ENCODE measurements at places on chromosomes 16 and 17.

DNA sequence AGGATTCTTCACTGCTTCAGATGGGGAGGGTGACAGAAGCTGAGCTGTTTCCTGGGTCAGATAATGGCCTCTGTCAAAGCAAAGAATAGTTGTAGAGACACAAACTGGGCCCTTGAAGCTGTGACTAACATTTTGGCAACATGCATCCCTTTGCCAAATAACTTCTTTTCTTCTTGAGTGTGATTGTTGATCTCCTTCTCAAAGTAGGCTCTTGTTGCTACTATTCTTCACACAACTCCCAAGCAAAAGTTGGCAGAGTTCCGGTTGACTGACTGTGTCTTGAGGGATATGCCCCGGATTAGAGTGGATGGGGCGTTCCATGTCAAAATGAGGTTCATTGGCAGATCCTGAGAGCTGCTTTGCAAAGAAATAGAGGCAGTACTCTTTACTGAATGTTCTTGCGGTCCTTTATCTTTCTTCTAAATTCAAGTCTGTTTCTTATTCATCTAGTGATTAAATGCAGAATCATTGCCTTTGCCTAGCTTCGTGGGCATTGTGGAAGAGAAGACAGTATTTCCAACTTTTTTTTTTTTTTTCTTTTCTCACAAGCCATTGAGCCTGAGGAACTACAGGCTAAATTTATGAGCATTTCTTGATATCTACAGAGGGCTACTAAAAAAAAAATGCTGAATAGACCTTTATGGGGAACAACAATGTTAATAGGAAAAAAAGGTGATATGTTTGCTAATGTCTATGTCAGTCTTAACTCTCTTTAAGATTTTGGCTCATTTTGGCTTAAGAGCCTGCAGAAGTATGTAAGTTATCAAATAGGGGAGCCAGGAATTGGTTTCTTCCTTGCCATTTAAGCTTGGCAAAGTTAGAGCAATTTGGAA, 5.8 kb downstream of the WIPF2 start:
- no peak for DNase-seq

GRCh38 chr17:12349297-12349696, 316.4 kb upstream of the MYOCD start:
- no peak for DNase-seq

DNA sequence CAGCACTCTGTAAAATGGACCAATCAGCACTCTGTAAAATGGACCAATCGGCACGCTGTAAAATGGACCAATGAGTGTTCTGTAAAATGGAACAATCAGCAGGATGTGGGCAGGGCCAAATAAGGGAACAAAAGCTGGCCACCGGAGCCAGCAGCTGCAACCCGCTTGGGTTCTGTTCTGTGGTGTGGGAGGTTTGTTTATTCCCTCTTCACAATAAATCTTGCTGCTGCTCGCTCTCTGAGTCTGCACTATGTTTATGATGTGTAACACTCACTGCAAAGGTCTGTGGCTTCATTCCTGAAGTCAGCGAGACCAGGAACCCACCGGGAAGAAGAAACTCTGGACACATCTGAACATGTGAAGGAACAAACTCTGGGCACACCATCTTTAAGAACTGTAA, 20.5 kb downstream of the TMEM100 start:
- no peak for DNase-seq

DNA sequence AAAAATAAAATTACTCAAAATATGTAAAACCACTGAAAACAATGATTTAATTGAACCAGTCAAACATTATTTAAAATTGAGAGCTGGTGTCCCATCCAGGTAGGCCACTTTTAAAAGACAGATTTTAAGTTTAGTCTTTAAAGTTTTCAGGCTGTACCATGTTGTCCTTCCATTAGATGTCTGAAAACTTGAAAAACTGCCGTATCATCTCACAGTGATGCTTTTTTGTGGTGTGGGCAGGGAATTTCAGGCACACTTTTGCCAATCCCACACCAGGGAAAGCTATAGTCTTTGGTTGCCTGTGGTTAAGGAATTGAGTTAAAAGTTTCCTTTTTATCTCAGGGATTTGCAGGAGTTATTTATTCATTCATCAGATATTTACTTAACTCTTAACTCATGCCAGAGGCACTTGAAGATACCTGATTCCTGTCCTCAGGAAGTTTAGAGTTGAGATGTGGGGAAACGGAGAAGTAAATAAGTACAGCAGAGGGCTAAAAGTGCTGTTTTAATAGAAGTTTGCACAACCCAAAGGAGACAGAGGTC, 3.2 kb downstream of the SNTB2 start:
- DNase-seq = no peak

DNA sequence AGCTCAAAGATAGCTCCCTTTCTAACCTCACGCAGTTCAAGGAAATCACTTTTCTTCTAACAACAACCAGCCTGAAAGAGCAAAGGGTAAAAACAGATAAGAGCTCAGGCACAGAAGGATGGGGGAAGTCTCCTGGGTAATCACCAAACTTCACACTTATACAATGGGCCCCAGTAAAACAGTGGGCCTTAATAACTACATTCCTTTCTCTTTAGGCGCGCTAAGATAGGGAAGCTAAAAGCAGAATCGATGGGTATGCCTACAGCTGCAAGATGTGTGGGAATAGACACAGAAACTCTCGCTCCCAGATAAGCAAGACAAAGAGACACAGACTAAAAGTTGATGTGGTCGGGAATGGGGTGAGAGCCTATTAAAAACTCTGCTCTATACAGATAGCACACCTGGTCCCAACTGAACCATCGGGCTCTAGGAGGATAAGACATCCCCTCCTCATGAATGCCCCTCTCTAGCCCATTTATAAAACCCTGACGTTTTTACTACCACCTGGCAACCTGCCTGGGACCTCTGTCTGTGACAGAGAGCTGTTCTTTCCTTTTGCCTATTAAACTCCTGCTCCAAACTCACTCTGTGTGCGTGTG, 826 bp downstream of the LYZL6 start:
- no peak for DNase-seq

DNA sequence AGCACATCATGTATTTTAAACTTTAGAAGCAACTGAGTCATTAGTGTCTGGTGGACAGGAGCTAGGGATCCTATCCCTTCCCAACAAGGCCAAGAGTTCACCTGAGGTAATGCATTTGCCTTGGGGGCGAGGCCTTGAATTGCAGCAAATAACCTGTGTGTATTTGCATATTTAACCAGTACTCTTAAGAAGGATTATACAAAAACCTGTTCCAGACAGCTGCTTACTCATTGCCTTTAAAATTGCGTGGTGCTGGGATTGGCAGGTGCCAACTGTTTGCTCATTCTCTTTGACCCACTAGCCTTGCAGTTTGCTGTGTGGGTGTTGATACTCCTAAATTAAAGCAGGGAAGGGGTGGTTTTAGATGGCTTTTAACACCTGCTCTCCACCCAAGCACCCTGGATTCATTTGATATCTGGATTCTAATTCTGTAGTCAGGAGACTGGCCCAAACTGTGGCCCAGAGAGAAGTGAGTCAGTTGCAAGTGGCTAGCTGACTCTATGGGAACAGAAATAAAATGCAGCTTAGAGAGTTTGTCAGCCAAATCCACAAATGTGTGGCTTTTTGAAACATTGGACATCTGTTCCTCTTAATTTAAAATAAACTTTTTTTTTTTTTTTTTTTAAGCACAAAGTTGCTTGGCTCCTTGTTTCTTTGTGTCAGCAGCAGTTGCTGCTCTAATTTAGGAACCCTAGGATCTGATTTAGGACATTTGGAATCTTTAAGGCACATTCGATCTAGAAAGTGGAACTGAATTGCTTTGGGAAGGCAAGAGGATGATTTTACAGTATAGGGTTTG, 46.9 kb downstream of the TUBD1 start:
- DNase-seq = peak; percentile 85

- DNase-seq = no peak
Observed at GRCh38 chr16:5205361-5206040, 107.9 kb upstream of the EEF2KMT start.

GRCh38 chr16:81956213-81956948, 54.9 kb downstream of the SDR42E1 start:
- no peak for DNase-seq

GRCh38 chr16:67459861-67460150, 21.2 kb downstream of the ATP6V0D1 start:
- DNase-seq = no peak

DNA sequence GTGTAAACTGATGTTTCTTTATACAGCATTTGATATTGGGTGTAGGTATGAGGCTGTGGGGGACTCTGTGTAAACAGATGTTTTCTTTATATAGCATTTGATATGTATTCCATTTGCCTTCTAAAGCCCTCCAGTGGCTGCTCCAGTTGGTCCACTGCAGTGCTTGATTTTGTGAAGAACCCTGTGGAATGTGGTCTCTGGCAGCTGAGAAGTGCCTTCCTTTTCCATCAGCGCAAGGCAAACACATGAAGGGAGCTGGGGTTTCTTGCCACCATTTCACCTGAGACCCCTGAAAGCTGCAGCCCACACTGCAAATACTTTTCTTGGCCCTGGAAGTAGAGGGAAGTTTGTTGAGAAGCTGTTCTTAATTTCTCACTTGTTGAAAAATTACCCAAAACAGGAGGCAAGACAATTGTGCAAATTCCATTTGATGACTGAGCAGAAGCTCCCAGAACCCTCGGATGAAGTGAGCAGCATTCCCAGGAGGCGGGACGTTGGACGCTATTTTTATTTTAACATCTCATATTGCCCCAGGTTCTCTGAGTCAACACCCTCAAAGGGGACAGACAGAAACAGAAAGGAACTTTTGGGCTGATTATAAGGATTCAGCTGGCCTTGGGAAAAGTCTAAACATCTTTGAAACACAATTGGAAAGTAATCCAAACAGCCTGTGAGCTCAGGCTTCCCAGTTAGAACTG, 158.5 kb upstream of the RPH3AL start:
- no peak for DNase-seq

DNA sequence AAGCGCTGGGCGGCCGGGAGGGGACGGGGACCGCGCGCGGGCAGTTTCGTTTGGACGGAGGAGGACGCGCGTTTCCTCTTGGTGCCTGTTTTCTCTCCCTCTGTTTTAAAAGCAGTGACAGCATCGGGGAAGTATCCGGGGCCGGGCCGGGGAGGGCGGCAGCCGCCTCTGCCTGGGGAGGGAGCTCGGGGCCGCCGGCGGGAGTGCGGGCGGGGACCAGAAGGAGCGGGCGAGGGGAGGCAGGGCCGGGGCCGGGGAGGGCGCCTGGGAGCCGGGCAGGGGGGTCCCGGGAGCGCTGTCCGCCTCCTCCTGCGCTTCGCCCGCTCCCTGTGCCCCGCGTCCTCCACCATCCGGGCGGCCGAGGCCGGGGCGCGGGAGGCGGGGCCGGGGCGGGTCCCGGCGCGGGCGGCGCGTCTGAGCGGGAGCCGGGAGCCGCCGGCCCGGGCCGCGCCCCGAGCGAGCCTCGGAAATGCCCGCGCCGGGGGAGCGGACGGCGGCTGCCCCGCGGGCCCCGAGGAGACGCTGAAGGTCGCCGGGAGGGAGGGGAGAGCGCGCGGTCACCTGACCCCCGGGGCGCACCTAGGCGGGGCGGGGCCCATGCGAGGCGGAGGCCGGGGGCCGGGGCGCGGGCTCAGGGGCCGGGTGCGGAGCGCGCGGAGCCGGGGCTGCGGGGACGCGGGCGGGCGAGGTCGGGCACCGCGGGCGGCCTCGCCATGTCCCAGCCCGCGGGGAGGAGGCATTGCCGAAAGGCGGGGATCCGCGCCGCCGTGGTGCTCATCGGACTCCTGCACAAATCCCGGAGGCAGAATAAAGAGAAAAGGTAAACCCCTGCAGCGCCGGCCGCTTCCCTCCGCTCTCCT, 57.3 kb downstream of the RAP1GAP2 start:
- DNase-seq = peak; percentile 38

GRCh38 chr17:3727041-3727440, 3.3 kb downstream of the HASPIN start:
- DNase-seq = no peak

GRCh38 chr16:84718-85406, 6.8 kb downstream of the MPG start:
- DNase-seq = peak; percentile 77

DNA sequence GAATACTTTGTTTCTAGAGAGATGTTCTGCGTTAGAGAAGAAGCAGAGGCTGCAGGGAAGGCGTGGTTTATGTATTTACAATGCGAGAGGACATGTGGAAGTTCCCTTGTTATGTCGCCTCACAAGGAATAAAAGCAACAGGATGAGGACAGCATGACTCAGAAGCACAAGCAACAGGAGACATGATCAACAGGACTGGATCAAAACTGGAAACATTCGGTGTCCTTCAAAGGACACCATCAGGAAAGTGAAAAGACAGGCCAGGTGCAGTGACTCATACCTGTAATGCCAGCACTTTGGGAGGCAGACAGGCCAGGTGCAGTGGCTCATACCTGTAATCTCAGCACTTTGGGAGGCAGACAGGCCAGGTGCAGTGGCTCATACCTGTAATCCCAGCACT, 52.6 kb downstream of the CCDC57 start:
- no peak for DNase-seq

DNA sequence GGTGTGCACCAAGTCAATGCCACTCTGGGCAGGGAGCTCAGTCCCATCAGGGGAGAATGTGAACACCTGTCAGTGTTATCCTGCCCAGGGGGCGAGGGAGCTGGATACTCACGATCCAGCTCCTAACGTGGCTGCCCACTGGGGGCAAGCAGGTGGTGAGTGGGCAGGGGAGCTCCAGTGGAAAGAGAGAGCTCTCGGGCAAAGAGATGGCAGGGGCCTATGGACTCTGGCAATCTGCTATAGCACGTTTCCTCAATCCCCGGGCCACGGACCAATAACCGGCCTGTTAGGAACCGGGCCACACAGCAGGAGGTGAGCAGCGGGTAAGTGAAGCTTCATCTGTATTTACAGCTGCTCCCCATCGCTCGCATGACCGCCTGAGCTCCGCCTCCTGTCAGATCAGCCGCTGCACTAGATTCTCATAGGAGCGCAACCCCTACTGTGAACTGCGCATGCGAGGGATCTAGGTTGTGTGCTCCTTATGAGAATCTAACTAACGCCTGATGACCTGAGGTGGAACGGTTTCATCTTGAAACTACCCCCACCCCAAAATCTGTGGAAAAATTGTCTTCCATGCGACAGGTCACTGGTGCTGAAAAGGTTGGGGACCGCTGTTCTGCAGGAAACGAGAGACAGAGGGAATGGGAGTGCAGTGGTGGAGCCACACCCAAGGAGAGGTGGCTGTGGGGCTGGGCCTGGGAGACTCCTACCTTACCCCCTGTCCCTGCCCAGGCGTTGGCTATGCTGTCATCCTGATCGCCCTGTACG, 15.6 kb downstream of the SLC6A2 start:
- no peak for DNase-seq

DNA sequence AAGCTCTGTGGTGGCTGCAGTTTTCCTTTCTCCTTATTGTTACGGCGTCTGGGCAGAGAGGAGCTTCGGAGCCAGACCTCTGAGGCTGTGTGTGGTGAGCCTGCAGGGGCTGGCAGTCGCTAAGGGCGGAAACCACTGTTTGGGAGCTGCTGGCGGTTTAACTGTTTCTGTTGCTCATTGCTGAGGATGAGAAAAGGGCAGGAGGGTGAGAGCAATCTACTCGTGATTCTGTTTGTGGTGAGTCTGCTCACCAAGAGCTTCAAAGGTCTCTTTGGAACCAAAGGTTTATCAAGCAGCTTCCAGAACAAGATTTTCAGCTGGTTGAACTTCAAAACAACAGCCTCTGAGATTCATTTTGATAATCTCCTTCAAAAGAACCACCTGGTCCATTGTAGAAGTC, 143.9 kb downstream of the ANKFN1 start:
- no peak for DNase-seq
